Activated T-cell treated with anti-CD3 and anti-CD28 coated beads, Interleukin-2, amount 50 U/mL, for 72 hours (primary cell): ENCODE measurements at places on chromosomes 13 and 19.

- H3K36me3 ChIP-seq, result peaks cover 2% of the 10 kb centered on the region
- H3K4me1 ChIP-seq, result peaks cover 6% of the 10 kb centered on the region
- no peak for DNase-seq
Observed at GRCh38 chr13:79547211-79548195, 66.5 kb downstream of the NDFIP2 start.

DNA sequence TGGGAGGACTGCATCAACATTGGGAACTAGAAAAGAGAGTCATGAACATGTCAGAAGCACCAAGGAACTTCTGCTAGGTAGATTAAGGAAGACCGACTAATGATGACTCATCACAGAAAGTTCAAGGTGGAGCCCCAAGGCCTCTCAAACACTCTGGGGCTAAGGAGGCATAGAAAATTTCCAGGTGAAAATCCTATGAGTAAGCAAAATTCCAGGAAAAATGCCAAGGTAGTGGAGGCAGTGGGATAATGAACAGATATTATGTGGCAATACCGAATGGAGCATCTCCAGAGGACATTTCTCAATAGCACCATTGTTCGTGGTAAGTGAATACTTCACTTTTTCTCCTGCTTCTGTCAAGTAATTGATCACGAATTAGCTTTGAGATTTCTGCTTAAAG is 336.5 kb downstream of the MZT1 start:
- H3K4me1 ChIP-seq, result no peaks in the 10 kb centered on the region
- no peak overlapping the region for H3K4me3 ChIP-seq
- no peak overlapping the region for H3K27ac ChIP-seq
- H3K27me3 ChIP-seq, result no peaks in the 10 kb centered on the region

- peak within 1 kb of the TSS; percentile 97 for H3K27ac ChIP-seq
- H3K36me3 ChIP-seq, result peaks cover 4% of the 10 kb centered on the region
- DNase-seq, result peak; percentile 64
- peak within 1 kb of the TSS; percentile 85 for H3K4me3 ChIP-seq
- no peaks in the 10 kb centered on the region for H3K27me3 ChIP-seq
- H3K4me1 ChIP-seq, result peaks cover 57% of the 10 kb centered on the region
Observed at GRCh38 chr13:48233046-48233888, at the start of gene ITM2B. TSS of gene ITM2B (plus strand) at chr13:48233206. CDS start at chr13:48233361, 155 bp downstream.

DNA sequence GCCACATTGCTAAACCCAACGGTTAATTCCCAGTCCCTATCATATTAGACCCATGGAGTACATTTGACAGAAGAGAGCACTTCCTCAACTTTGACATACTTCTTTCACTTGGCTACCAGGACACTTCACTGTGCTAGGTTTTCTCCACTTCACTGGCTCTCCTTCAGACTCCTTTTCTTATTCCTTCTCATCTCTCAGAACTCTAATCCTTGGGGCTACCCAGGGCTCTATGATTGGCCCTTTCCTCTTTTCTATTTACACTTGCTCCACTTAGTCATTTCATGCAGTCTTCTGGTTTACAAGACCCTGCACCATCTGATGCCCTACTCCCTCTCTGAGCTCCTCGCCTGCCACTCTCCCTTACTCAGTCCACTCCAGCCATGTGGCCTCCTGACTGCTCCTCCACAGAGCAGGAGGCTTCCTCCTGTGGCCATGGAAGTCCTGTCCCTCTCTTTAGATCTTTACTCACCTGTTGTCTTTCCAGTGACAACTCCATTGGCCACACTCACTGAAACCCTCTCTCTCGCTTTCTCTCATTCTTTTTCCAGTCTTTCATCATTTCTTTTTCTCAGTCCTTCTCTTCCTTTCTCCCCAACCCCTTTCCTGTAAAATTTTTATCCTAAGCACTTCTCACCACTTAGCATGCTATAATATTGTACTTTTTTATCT is 90.4 kb downstream of the TBC1D4 start:
- peaks cover 5% of the 10 kb centered on the region for H3K4me1 ChIP-seq
- no peak overlapping the region for H3K27ac ChIP-seq
- no peaks in the 10 kb centered on the region for H3K27me3 ChIP-seq

GRCh38 chr13:106685143-106685542 is 117.2 kb upstream of the ARGLU1 start:
- H3K4me1 ChIP-seq, result no peaks in the 10 kb centered on the region
- peaks cover 7% of the 10 kb centered on the region for H3K27me3 ChIP-seq
- no peak overlapping the region for H3K27ac ChIP-seq

DNA sequence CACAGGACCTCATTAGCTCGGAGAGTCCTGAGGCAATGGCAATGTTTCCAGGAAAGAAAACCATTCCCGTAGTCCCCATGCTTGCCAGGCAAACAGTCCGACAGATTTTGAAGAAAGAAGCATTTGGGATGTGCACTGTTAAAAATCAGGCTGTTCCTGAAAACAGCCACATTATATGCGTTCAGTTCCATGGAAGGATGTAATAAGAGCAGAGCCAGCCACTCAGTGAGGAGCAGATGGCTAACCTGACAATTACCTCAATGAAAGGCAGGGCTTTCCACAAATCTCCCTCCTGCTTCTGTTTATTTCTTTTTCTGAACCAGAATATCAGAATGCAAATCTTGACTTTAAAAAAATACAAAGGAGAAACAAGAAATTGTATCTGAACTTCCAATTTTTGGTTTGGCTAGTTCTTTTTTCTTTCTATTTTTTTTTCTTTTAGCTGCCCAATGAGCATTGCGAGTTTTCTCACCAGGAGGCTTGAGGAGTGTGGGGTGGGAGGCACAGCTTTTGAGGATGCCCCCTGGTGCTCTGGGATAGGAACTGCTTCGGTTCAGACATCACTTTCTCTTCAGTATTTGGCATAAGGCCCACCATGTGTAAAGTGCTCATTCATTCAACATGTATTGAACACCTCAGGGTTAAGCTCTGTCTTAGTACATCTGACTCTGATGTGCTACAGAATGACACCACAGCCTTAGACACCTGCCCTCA is 124.2 kb downstream of the TBC1D4 start:
- no peaks in the 10 kb centered on the region for H3K36me3 ChIP-seq
- peak; percentile 60 for DNase-seq
- H3K4me3 ChIP-seq, result no peak overlapping the region
- no peak overlapping the region for H3K27ac ChIP-seq
- no peaks in the 10 kb centered on the region for H3K27me3 ChIP-seq

DNA sequence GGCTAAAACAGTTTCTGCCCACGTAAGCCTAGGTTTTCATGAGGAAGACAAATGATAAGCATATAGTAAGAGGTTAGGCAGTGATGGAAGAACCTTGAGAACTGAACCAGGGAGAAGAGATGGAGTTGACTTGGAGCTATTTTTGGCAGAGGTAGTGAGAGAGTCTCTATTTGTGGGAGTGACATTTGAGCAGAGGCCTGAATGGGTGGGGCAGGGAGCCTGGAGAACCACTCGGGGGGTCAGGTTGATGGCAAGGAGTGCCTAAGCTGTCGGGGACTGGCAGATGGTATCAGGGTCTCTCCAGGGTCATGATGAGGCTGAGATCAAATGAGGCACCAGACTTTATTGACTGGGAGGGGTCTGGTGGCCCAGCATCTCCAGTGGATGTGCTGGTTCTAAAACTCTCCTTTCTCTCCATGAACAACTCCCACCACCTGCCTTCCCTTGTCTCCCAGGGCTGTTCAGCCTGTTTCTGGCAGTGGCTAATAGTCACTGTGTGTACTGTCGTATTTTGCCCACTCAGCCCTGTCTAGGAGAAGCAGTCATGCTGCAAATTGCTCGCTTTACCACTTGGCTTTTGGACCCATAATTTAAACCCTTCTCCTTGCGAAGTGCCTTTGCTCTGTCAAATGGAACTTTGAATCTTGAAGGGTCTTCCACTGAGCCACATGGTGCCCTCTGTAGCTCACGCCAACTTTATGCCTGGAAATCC is 3.6 kb downstream of the MAU2 start:
- peaks cover 24% of the 10 kb centered on the region for H3K36me3 ChIP-seq
- peak overlapping the region; percentile 58 for H3K27ac ChIP-seq
- H3K27me3 ChIP-seq, result no peaks in the 10 kb centered on the region
- H3K4me1 ChIP-seq, result peaks cover 57% of the 10 kb centered on the region

DNA sequence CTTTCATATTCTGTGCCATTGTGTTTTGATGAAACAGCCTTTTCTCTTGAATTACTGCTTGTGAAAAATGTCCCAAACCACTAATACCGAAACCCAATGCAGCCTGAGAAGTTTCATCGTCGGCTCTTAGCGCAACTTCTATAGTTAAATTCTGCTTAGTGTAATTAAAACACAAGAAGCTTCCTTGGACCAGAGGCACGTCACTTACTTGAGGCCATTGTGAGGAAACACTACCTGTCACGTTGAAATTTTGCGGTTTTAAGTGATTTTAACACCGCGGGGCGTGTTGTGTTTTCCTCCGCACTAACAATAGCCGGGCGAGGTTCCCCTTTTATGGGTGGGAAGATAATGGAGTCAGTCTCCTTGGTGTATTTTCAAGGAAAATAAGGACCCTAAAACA is 70.9 kb downstream of the GGACT start:
- peak overlapping the region; percentile 58 for H3K27ac ChIP-seq
- H3K4me1 ChIP-seq, result peaks cover 16% of the 10 kb centered on the region
- DNase-seq, result peak; percentile 17
- no peaks in the 10 kb centered on the region for H3K36me3 ChIP-seq
- H3K4me3 ChIP-seq, result peak overlapping the region; percentile 50

DNA sequence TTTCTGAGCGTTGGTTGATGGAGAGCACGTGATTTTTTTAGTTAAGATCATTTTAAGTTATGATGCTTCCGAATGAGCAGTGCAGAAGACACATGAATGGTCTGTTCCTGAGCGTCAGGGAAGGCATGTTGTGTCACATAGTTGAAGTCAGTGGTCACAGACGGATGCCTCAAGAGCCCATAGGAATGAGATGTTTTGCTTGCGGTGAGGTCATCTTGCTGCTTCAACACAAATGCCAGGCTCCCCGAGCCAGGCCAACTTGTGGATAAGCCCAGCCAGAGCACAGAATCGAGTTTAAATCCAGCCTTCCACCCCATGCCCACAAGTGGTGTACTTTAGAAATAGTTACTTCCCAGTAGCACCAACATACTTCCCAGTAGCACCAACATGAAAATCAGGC is 5.4 kb downstream of the UPF3A start:
- H3K36me3 ChIP-seq, result peaks cover 14% of the 10 kb centered on the region
- no peak for DNase-seq
- no peaks in the 10 kb centered on the region for H3K27me3 ChIP-seq
- H3K4me1 ChIP-seq, result peaks cover 49% of the 10 kb centered on the region
- H3K27ac ChIP-seq, result no peak overlapping the region

DNA sequence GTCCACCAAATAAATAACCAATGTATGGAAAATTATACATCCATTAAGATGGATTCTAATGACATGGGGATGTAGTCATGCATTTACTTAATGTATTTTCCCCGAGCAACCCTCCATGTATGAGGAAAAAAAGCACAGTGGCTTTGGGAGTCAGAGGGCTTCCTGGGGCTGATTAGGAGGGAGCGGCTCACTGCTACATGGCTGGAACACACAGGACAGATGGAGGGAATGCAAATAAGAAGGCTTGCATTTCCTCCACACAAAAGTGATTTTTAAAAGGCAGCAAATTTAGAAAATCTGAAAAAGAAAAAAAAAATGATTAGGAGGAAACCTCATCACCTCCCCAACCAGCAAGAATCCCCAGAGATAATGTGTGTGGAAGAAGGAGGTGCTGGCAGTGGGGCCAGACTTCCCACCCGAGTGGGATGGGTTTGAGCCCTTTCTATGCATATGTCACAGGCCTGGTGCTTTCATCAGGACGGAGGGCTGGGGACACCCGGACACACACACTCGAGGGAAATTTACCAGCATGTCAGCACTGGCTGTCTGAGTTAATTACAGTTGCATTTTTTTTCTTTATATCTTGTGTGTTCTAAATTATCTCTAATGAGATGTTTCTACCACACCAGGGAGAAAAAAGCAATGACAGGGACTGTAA is 118.9 kb downstream of the USP12 start:
- H3K4me3 ChIP-seq, result no peak overlapping the region
- no peaks in the 10 kb centered on the region for H3K36me3 ChIP-seq
- H3K4me1 ChIP-seq, result peaks cover 19% of the 10 kb centered on the region
- H3K27ac ChIP-seq, result peak overlapping the region; percentile 33
- H3K27me3 ChIP-seq, result no peaks in the 10 kb centered on the region
- DNase-seq, result no peak

GRCh38 chr13:59680429-59681024 is 483.2 kb downstream of the DIAPH3 start:
- no peaks in the 10 kb centered on the region for H3K36me3 ChIP-seq
- DNase-seq, result no peak
- no peaks in the 10 kb centered on the region for H3K27me3 ChIP-seq
- H3K27ac ChIP-seq, result no peak overlapping the region

- no peaks in the 10 kb centered on the region for H3K4me1 ChIP-seq
- no peak for DNase-seq
- no peaks in the 10 kb centered on the region for H3K27me3 ChIP-seq
- no peaks in the 10 kb centered on the region for H3K36me3 ChIP-seq
- no peak overlapping the region for H3K4me3 ChIP-seq
Observed at GRCh38 chr13:70203661-70204229, 95.5 kb upstream of the KLHL1 start.

GRCh38 chr19:6801485-6802086 is 29.1 kb downstream of the VAV1 start:
- H3K4me3 ChIP-seq, result peak overlapping the region; percentile 89
- DNase-seq, result peak; percentile 87
- H3K27ac ChIP-seq, result peak overlapping the region; percentile 90
- peaks cover 1% of the 10 kb centered on the region for H3K36me3 ChIP-seq
- no peaks in the 10 kb centered on the region for H3K27me3 ChIP-seq

DNA sequence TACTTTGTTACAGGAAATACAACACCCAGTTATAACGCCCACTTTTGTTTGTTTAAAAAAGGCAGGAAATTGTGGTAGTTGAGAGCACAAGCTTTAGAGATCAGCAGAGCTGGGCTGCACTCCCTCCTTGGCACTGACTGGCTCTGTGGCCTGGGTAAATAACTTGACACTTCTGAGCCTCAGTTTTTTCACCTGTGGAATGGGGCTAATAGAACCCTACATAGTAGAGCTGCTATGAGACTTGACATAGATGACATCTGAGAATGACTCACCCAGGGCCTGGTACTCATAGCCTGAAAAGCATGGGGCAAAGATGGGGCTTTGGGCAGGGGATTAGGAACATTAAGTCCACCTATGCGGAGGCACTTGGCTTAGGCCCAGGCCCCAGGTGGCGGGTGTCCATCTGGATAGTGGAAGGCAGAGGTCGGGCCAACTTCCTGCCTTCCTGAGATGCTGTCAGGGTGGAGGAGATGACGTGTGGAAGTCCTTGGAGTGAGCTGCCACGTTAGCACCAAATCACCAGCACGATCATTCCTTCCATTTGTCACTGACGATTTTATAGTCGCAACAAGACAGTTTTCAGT is 159.1 kb downstream of the KATNAL1 start:
- H3K36me3 ChIP-seq, result peaks cover 5% of the 10 kb centered on the region
- H3K27me3 ChIP-seq, result no peaks in the 10 kb centered on the region
- peak overlapping the region; percentile 75 for H3K27ac ChIP-seq
- peak; percentile 34 for DNase-seq
- peaks cover 96% of the 10 kb centered on the region for H3K4me1 ChIP-seq
